ENCODE measurements at places on chromosomes 1 and 21.

DNA sequence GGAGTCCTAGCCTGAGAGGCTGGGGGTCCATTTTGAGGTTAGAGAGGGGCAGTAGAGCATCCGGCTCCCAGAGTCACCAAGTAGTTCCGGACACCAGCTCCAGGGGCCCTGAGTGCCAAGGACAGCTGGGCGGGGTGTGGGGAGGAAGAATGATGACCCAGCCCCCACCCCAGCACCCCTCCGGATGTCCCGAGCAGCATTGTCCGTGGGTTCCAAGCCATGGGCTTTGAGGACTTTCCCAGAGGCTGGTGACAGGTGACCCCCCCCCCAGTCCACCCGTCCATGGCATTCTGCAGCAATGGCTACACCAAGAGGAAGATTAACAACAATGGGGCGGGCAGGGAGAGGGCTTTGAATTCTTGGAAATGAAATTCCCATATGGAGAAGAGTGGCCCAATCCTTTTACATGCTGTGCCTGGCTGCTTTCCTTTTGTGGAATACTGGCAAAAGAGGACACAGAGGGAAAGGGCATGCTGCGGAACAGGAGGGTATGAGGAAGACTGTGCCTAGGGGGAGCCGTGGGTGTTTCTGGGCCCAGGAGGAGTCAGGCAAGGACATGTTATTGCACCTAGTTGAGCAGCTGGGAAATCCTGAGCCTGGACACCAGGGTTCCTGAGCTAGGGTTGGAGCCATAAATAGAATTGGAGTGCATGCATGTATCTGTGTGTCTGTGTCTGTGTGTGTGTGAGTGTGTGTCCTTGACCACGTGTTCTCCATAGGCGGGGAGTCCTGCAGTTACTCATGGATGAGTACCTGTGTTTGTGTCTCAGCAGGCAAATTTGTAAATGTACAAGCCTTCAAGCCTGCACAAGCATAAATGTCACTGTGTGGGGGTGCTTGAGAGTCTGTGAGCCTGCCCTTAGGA, 956 bp downstream of the ATP1A2 start:
- no peak for DNase-seq

- no peak for DNase-seq
These were observed 110.2 kb downstream of the CRYAA start for GRCh38 chr21:43278766-43279577.

GRCh38 chr1:192802406-192802805, 6.4 kb upstream of the RGS2 start:
- DNase-seq = no peak

- no peak for DNase-seq
These were observed 520.7 kb upstream of the CAMK1G start for GRCh38 chr1:209062863-209063262.

DNA sequence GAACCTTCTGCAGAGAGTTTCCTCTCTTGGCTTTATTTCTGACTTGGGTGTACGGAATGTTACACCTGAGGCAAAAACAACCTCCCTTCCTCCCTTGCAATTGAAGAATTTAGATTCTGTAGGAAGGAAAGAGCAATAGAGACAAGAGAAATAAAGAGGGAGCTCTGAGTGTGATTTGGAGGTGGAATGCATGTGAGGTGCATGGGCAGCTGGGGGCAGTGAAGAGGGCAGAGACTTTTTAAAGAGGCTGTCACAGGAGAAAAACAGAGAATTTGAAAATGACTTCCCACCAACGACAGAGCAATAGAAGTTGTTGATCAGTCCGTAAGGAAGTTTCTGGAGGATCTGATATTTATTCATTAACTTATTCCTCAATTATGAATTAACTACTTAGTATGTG, 172.0 kb upstream of the B3GALT2 start:
- no peak for DNase-seq

DNA sequence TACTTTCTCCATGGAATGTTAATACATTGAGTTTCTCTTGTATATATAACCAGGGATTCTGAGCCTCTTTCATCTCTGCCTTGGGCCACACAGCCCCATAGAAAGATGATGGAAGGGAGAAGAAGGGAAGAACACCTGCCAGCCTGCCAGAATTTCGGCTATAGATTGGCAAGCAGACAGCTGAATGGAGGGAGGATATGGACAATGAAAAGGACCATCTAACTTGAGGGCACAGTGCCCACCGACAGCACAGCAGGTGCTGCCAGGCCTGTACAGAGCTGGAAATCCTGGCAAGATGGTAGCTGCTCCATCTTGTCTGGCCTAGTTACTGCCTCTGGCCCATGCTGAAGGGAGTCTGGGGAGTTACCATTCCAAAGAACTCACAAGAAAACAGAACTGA, 244.3 kb downstream of the FGGY start:
- no peak for DNase-seq

DNA sequence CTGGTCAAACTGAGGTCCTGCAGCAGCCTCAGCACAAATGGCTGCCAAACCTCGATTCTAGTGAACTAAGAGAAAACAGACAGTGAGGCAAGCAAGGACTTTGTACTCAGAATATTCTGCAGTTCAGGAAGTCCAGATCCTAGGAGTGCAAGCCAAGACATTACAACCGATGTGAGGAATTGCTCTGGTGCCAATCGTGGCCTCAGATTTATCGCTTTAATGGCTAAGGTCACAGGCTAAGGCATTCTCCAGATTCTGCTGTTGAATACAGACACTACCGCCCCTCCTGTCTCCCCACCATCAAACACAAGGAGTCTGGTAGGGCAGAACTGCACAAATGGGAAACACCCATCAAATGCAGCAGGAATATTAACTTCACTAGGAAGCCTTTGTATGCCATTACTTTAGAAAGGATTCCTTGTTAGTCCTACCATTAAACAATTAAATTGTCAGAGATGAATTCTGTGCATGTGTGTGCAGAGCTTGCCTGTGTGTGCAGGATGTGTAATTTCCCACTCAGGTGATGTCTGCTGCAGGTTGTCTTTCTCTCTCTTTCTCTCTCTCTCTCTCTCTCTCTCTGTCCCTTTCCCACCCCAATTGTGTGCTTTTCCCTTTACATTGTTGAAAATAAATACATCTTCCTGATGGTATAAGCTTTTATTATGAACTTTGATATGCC, 9.2 kb upstream of the SERTAD4 start:
- DNase-seq = no peak

DNA sequence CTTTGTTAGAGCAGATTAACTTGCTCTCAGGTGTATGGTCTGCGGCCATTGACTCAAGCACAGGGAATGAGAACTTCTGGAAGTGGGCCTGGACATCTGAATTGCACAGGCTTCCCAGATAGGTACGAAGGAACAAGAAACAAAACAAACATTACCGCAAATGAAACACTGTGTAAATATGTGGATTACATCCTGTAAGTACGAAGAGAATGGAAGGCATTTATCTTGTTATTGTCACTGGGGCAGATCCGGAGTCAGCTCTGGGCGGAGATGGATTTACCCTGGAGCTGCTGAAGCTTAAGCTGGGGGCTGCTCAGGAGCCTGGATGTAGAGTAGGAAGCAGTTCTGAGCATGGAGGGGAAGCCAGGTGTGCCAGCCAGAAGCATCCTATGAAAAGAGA, 6.8 kb downstream of the HES2 start:
- DNase-seq = no peak

- no peak for DNase-seq
These were observed 5.0 kb downstream of the ENTREP3 start for GRCh38 chr1:155250246-155250632.

DNA sequence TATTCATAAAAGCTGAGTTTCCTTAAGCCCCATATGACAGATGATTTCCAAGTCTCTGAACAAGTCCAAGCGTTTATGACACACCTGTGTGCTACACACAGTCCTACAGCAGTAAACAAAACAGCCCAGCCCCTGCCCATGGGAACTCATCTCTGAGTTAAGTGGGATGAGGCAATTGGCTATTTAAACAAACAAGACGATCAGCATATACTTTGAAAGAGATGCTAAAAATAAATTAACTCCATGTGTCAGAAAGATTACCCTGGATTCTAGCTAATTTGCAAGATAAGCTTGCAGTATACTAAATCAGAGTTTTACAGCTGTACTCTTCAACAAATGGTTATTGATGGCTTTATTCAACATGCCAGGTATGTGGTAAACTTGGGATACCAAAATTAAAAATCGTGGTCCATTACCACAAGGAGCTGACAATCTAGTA, 7.0 kb downstream of the PSMG1 start:
- no peak for DNase-seq

Measured in CD4-positive, alpha-beta T cell treated with Interleukin-1 beta for 1 hour (primary cell).